Vagina (tissue), 2 donors: ENCODE measurements at places on chromosomes 12 and 14.

DNA sequence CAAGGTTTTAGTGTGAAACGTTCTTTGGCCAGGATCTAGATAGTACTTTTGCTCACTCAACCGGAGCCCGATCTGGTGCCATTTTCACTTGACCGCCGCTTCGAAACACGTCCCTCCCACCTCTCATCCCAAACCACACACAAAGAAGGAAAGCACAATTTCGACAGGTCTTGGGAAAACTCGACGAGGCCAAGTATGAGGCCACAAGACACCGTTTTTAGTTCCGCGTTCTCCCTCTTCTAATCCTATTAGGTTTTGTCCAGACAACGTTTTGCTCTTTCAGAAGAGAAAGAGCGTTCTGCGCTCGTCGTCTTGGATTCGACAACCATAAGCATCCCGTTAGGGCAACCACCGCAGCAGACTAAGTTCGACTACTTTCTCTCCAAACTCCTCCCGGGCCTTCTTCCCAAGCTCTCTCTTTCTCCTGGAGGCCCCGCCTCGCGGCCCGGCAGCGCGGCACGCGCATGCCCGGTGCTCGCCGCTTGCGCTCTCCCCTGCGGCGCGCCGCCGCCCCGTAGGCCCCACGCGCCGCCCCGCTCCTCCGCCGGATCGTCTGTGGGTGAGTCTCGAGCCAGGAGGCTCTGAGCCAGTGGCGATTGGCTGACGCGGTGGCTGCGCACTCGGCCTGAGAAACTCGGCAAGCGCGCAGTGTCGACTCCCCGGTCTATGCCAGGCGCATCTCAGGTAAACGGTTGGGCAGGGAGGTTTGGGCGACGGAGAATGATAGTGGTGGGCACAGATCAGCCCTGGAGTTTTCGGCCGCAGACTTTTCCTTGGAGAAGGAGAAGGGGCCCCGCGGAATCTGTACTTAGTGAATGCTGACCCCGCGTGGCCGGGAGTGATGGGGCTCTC is at the start of gene MIPOL1:
Gene MIPOL1 (plus strand): TSS at position 517 of the 852 bp plus-strand sequence. CDS start 49,952 bp downstream, outside the sequence.
- no peak for DNase-seq

DNA sequence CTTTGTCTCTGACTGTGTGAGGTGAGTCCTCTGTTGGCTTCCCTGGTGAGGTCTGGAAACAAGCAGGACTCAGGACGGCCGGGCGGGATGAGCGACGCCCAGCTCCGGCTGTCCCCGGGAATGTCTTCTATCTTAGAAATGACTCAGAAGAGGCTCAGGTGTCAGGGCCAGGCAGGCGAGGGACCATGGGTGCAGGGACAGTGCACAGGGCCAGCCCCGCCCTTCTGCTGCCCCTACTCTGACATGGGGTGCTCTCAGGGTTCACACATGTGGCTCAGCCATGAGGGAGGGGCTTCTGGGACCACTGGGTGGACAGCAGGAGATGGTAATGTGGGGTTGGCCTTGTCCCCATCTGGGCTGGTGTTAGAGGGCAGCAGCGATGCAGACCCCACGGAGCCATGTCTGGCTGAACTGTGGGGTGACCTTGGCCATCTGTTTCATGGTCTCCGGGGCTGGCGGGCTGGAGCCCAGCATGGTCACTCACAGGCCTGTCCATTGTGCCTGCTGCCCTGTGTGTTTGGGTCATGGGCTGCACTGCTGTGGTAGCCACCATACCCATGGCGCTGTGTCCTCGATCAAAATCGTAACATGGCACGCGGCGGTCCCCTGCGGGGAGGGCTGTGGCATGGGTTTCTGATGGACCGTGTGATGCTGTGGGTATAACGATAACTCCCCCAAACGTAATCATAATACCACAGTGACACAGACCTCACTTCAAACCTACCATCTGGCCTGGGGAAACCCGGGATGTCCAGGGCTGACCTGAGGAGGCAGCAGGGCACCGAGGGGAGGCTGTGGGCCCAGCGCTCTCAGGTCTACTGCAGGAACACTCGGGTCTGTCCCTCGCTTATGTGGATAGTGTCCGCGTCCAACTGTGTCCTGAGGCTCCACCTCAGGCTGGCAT is 368.8 kb downstream of the TMEM121 start:
- no peak for DNase-seq

DNA sequence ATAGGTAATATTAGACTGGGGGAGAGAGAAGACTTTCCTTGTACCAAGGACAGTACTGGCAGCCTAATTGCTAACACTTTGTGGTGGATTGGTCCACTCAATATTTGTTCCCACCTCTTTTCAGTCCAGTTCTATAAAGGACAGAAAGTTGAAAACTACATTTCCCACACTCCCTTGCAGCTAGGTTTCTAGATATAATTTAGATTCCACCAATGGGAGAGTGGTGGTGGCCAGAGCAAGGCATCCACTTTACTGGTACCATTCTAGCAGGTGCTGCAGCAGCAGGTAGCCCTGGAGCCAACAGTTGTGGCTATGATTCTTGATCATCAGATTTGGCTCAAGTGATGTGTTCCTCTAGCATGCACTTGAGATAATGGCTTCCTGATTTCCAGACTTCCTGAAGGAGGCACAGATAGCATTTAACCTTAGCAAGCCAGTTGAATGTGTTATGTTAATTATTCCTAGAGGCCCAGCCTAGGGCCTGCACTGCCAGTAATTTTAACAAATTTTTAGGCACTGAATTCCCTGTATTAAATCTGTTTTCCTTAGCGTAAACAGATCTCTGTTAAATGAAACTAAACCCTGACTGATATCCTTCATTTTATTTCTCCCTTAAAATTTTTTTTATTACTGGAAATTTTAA is 24.4 kb downstream of the SLC38A1 start:
- DNase-seq = no peak

DNA sequence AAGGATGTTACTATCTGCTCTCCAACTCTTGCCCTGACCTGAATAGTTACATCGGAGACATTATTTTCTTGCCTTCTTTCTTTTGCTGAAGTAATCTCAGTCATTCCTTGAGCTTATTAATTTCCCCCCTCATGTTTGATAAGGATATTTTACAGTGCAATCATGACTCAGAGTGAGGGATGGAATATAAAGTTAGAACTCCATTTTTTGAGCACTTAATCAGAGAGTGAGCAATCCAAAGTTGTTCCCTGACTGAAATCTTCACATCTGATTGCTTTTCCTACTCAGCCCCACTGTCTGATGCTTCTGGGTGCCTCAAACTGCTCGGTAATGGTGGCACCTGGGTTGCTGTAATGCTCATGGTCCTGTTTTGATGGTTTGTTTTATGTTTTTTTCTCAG is 142.7 kb upstream of the SEL1L start:
- no peak for DNase-seq

DNA sequence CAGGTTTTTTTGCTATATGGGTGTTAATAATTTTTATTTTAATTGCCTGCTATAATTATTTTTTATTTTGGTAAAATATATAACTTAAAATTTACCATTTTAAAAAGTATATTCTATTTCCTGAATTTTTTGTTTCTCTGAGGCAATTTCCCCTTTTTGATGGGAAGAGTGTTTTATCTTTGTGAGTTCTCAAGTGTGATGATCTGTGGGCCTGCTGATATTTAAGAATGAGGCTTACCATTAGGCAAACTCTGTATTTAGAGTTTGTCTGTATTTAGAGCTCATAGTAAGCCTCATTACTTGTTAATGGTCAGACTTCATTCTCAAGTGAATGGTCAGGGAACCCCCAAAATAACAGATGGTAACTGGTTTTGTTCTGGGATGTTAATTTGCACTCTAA is 48.0 kb downstream of the WNK1 start:
- DNase-seq = no peak

DNA sequence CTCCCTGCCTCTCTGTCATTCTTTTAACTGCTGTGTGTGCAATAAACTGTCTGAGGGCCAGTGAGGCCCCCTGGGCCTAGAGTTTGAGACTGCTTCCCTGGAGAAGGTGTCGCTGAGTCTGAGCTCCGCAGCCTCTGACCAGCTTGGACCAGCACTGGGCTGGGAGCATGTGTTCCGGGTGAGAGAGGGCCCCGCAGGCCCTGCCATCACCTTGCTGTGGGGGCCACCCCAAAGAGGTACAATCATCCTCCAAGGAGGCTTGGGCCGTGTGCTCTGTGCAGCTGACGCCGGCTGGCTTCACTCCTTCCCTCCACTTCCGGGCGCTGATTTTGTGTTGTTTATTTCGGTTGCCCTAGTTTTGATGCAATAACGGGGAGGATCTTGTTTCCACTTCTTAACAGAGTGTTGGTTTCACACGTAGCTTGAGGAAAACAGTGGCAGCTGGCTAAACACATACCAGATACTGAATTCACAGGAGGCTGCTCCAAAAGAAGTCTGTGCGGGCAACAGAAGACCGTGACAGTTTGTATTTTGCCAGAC is 121.6 kb downstream of the TMEM132C start:
- no peak for DNase-seq

DNA sequence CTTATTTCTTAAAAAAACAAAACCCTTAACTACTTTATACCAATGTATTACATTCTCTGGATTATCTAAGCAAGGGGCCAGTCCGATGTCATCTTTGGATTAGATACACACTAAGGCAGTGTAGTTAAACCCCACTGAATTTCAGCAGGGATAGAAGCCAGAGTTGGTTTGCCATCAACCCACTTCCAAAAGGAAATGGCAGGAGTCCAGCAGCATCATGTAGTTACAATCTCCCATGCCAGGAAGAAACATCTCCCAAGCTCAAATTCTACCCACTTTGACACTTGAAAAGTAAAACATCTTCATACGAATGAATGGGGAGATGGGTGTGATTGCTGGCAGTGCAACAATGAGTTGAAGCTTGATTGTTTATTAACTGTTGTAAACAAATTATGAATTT is 203.5 kb upstream of the PLXNC1 start:
- DNase-seq = no peak
